ENCODE measurements at places on chromosomes 7 and 10. TPM values are rescaled to one million over a fixed set of nuclear protein-coding genes. Genes with fewer than 3 reads are reported as not detected.

- no peaks in the 10 kb centered on the region for H3K36me3 ChIP-seq
- H3K27me3 ChIP-seq: peaks cover 7% of the 10 kb centered on the region
- DNase-seq: no peak
- no peak overlapping the region for H3K27ac ChIP-seq
Observed at GRCh38 chr10:120702032-120702431, 149.1 kb upstream of the WDR11 start.

DNA sequence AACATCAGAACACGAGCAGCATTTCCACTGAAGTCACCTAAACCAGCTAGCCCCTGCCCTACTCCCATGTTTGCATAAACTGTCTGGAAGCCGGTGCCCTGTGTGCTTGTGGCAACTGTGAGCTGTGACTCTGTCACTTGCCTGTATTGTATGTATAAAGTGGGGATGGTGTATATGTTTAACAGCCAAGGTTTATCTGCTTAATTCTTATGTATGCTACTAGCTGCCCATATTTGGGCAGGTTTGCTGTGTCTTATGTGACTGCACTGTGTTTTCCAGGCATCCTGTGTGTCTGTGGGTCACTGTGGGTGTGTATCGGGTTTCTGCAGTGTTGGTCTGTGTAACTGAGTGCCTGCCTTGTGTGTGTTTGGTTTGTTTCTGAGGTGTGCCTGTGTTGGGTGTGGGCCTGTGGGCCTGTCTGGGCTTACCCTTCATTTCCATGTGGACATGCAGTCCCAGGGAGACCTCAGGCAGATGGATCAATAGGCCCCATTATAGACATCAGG lies 9.3 kb downstream of the LBX1 start:
- peaks cover 43% of the 10 kb centered on the region for H3K27me3 ChIP-seq
- H3K4me1 ChIP-seq: no peaks in the 10 kb centered on the region
- H3K27ac ChIP-seq: no peak overlapping the region
- no peak overlapping the region for H3K4me3 ChIP-seq
- no peak for DNase-seq

DNA sequence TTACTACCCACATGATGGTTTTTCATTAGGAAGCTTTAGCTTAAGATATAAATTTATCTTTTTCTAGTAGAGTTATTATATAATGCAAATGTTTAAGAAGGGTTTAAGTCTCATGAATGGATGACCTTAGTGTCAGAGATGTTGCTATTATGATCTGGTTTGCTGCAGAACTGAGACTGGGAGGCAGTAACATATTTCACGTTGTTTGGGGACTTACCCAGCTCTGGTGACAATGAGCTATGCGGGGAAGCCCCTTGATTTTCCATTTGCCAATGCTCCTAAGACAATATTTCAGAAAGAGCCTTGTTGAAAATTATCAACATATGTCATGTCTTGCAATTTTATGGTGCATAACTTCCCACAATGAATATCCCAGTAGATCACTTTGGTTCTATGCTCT lies 754.6 kb downstream of the REEP3 start:
- no peak overlapping the region for H3K4me3 ChIP-seq
- DNase-seq: no peak
- no peaks in the 10 kb centered on the region for H3K27me3 ChIP-seq
- H3K4me1 ChIP-seq: no peaks in the 10 kb centered on the region
- no peak overlapping the region for H3K27ac ChIP-seq

DNA sequence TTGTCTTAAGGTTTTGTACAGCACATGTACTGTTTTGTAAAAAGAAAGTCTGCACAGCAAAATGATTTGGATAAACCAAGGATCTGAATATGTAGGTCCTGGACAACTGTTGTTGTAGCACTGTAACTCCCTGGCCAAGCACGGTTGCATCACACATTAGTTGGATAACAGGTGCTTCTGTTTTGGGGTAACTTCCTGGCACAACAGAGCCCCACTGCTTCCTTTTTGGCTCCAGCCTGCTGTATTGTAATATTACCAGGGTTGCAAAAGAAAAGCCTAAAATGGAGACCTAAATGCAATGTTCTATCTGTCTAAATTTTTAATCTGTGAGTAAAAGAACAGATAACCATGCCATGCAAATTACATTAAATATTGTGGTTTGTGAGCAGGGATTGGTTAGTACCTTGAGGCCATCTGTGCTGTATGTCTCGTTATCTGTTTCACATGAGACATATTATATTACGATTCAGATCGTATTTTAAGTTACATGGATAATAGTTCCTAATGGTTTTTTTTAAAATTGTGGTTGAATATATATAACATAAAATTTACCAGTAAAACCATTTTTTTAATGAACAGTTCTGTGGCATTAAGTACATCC lies 27.5 kb upstream of the WAC start:
- H3K4me1 ChIP-seq: peaks cover 5% of the 10 kb centered on the region
- no peak overlapping the region for H3K4me3 ChIP-seq
- no peaks in the 10 kb centered on the region for H3K36me3 ChIP-seq
- H3K27me3 ChIP-seq: no peaks in the 10 kb centered on the region
- H3K27ac ChIP-seq: no peak overlapping the region

GDF2 gene
- total RNA-seq: not detected

DNA sequence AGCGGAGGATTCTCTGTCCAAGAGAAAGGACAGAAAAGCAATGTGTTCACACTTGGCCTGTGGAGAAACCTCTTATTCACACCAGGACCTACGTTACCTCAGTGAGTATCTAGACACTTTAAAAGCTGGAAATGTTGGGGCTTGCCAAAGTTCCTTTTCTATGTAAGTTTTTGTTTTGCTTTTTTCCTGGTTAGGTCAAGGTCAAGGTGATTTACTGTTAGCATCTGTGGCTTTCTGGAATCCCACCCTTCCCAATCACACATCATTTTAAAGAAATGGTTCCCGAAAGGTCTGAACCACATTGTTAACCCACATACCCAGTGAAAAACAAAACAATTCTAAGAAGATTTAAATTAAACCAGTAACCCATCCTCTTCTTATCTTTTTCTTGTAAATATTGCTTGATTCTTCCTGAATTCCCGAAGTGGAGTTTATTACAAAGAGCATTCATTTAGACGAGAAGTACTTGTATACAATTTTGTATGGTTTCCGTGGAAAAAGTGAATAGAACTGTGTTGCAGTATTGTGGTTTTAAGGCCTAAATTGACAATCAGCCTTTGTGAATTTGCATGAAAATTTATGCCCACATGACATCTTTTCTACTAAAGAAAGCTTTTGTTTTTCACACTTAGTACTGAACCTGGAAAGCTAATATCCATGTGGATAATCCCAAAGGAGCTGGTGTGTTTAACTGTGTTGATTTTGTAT lies 827.0 kb upstream of the IGFBP3 start:
- no peaks in the 10 kb centered on the region for H3K36me3 ChIP-seq
- H3K4me1 ChIP-seq: peaks cover 22% of the 10 kb centered on the region
- H3K27me3 ChIP-seq: no peaks in the 10 kb centered on the region

DNA sequence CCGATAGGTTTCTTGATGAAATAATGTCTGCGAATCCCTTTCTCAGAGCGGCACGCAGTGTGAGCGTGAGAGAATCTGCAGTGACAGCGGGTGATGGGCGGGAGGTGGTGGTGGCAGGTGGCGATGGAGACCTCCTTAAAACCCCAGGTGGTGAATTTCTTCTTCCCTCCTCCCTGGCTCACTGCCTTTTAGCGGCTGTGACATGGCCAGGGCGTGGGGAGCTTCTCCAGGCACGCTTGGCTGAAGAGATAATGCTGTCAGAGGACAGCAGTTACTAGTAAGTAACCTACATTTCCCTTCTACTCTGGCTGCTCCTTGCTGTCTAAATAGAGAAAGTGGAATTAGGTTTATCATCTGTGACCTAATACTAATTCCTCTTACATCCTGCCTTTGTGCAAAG lies 141.4 kb upstream of the INSYN2A start:
- DNase-seq: no peak
- H3K36me3 ChIP-seq: no peaks in the 10 kb centered on the region
- H3K27ac ChIP-seq: no peak overlapping the region
- H3K4me3 ChIP-seq: no peak overlapping the region

- H3K27me3 ChIP-seq: no peaks in the 10 kb centered on the region
- peaks cover 6% of the 10 kb centered on the region for H3K36me3 ChIP-seq
- DNase-seq: peak; percentile 97
- peak overlapping the region; percentile 76 for H3K27ac ChIP-seq
- no peak overlapping the region for H3K4me3 ChIP-seq
Observed at GRCh38 chr10:29658984-29659965, 24.5 kb upstream of the SVIL start.

DNA sequence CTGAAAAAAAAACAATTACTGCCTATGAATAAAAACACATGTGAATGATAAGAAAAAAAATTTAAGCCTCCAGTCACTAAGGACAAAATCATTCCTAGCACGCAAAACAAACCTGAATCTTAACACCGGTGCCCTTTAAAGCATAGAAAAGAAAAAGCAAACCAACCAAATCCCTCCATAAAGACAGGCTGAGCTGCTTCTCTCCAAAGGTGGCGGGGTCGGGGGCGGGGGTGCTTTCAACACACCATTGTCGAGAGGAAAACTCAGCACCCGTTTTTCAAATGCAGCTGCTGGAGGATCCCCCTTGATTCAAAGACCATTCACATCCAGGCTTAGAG lies 1.4 kb downstream of the ST8SIA6 start:
- no peak for DNase-seq
- no peak overlapping the region for H3K27ac ChIP-seq
- no peaks in the 10 kb centered on the region for H3K4me1 ChIP-seq
- no peaks in the 10 kb centered on the region for H3K27me3 ChIP-seq
- peak overlapping the region; percentile 57 for H3K4me3 ChIP-seq

DNA sequence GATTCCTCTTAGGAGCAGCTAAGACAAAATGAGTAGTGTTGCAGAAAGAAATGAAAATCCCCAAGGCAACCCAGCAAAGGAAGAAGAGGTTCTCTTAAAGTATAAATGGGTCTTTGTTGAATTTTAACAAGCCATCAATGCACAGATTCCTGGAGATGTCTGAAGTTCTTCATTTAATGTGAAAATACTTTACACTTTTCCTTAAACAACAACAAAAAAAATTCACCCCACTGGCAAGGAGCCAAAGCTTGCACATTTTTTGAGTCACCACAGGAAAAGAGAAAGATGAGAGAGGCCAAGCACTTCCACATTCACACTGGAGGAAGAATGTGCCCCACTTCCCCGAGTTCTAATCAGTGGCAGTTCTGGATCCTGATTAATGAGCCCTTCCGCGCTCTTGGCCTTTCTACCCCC lies 286.4 kb upstream of the MEOX2 start:
- no peaks in the 10 kb centered on the region for H3K4me1 ChIP-seq
- no peak overlapping the region for H3K4me3 ChIP-seq
- no peak for DNase-seq
- H3K27ac ChIP-seq: no peak overlapping the region
- H3K36me3 ChIP-seq: no peaks in the 10 kb centered on the region

GRCh38 chr10:129161150-129161549 lies 305.9 kb upstream of the MGMT start:
- no peaks in the 10 kb centered on the region for H3K36me3 ChIP-seq
- H3K4me1 ChIP-seq: no peaks in the 10 kb centered on the region
- peaks cover 9% of the 10 kb centered on the region for H3K27me3 ChIP-seq
- no peak overlapping the region for H3K27ac ChIP-seq
- no peak overlapping the region for H3K4me3 ChIP-seq
- peak; percentile 1 for DNase-seq

LOXL4 gene
- 2.5 TPM for total RNA-seq

- H3K27ac ChIP-seq: no peak overlapping the region
- no peak for DNase-seq
- no peaks in the 10 kb centered on the region for H3K36me3 ChIP-seq
- H3K4me1 ChIP-seq: no peaks in the 10 kb centered on the region
Observed at GRCh38 chr7:80981405-80981804, 62.6 kb upstream of the SEMA3C start.

- no peaks in the 10 kb centered on the region for H3K36me3 ChIP-seq
- H3K27me3 ChIP-seq: peaks cover 31% of the 10 kb centered on the region
- DNase-seq: no peak
- no peak overlapping the region for H3K27ac ChIP-seq
- no peaks in the 10 kb centered on the region for H3K4me1 ChIP-seq
Observed at GRCh38 chr7:141128931-141129330, 55.1 kb downstream of the TMEM178B start.

DNA sequence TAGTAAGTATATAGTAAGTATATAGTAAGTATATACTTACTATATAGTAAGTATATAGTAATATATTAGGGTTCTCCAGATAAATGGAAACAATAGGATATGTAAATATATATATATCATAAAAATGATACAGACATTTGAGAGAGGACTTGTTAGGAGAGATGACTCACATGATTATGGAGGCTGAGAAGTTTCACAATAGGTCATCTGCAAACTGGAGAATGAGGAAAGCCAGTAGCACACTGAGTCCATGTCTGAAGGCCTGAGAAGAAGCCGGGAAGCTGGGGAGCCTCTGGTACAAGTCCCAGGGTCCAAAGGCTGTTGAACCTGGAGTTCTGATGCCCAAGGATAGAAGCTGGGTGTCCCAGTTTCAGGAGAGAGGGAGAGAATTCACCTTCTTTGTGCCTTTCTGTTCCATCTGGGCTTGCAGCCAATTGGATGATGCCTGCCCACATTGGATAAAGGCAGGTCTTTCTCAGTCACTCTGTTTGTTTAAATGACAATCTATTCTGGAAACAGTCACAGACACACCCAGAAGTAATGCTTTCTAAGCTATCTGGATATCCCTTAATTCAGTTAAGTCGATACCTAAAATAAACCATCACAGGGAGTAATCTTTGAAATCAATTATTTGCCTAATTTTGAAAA lies 205.5 kb upstream of the CDC14C start:
- no peaks in the 10 kb centered on the region for H3K27me3 ChIP-seq
- DNase-seq: no peak
- no peak overlapping the region for H3K4me3 ChIP-seq
- H3K36me3 ChIP-seq: no peaks in the 10 kb centered on the region
- no peaks in the 10 kb centered on the region for H3K4me1 ChIP-seq

DNA sequence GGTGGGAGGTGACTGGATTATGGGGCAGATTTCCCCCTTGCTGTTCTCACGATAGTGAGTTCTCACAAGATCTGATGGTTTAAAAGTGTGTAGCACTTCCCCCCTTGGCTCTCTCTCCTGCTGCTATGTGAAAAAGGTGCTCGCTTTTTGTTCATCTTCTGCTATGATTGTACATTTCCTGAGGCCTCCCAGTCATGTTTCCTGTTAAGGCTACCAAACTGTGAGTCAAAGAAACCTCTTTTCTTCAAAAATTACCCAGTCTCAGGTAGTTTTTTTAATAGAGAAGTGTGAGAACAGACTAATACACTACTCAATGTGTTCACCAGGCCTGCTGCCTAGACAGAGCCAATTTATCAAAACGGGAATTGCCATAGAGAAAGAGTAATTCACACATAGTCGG lies 49.7 kb downstream of the SDHAF3 start:
- no peak overlapping the region for H3K27ac ChIP-seq
- H3K4me3 ChIP-seq: no peak overlapping the region
- H3K27me3 ChIP-seq: no peaks in the 10 kb centered on the region
- no peaks in the 10 kb centered on the region for H3K36me3 ChIP-seq

BAMBI gene
- 3.3 TPM for total RNA-seq

DNA sequence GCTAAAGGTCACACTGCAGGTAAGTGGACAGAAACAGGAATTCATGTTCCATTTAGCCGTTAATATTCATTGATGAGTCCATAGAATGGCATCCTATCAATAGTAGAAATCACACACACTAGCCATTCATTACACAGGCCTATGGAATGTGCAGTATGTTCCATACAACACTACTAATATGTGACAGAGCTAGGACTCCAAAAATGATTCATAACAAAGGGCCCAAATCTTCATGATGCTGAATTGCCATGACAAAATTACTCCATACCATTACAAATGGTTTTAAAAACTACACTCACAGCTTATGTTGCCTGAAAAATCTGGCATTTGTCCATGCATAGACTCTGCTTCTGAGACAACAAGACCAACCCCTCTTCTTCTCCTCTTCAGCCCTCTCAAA lies 549.1 kb downstream of the XPNPEP1 start:
- H3K4me1 ChIP-seq: no peaks in the 10 kb centered on the region
- no peak for DNase-seq
- no peak overlapping the region for H3K4me3 ChIP-seq
- no peak overlapping the region for H3K27ac ChIP-seq
- H3K36me3 ChIP-seq: no peaks in the 10 kb centered on the region
